RPMI8226 (cell line): ENCODE measurements at places on chromosomes 7 and 10.

DNA sequence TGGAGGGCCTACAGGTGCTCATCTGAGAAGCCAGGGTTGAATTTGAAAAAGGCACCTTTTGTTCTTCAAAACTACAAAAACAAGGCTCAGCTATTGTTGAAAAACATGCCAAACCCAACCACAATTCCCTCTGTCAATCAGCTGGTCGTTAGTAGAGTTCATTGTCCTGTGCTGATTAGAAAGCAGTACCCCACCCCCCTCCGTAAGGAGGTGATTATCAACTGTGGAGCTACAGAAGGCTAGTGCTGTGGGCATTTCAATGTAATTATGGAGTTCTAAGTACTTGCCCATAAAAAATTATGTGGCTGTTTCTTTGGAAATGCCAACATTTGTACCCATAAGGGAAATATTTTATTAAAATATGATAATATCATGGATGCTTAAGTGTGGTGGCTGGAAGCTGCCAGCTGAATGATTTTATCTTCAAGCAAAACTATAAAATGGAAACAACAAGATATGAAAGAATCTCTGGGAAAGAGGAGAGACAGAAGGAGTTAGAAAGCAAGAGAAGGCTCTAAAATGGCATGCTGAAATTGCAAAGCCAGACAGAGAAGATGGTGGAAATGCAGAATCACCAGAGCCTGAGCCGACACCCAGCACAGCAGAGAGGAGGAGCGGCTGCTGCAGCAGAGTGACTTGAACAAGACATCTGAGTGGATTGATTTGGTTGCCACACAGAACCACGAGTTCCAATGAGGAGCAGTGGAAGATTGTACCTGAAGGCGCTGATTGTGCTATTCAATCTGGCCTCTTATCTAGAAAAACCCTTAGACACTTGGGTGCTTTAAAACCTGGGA, 179.5 kb upstream of the LRGUK start:
- no peak for DNase-seq

DNA sequence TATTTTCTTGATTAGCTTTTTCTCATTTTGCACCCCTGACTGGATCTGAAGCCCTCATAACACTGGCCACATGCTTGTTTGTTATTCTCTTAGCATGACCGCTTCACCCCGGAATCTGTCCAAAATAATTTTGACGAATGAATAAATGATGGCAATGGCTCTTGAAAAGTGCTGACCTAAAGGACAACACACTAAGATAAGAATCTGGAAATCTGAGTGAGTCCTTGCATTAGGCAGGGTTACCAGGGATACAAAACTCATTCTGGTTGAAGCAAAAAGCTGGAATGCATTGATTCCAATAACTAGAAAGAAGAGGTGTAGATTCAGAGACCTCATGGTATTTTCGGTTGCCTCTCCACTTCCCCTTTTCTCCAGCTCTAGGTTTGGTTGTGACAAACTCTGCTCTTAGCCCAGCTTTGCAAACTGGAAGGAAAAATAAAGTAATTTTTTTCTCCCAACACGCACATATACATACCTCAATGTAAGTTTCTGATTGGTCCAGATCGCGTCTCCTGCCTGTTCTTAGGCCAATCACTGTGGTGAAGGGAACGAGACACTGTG, 157.4 kb downstream of the SKIDA1 start:
- peak; percentile 17 for DNase-seq

- no peak for DNase-seq
Measured at GRCh38 chr10:11793762-11794479, 29.2 kb upstream of the PROSER2 start.

GRCh38 chr7:2993868-2994267, 49.8 kb downstream of the CARD11 start:
- no peak for DNase-seq

DNA sequence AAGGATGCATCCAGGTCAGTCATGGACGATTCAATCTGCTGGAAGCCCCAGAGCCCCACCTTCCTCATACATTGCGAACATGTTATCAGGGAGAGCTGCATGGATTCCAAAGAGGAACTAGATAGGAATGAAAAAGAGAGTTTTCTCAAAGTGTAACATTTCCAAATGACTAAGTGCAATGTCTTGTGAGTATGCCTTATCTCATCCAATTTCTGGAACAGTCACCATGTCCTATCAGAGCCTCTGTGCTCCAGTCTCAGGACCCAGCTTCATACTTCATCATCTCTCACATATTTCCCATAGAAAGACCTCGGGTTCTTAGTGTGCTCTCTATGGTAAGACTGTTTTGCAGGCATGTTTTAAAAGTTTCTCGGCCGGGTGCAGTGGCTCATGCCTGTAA, 26.8 kb downstream of the ZC3HC1 start:
- no peak for DNase-seq

- DNase-seq = no peak
Measured at GRCh38 chr7:134154581-134155130, 27.5 kb downstream of the LRGUK start.

DNA sequence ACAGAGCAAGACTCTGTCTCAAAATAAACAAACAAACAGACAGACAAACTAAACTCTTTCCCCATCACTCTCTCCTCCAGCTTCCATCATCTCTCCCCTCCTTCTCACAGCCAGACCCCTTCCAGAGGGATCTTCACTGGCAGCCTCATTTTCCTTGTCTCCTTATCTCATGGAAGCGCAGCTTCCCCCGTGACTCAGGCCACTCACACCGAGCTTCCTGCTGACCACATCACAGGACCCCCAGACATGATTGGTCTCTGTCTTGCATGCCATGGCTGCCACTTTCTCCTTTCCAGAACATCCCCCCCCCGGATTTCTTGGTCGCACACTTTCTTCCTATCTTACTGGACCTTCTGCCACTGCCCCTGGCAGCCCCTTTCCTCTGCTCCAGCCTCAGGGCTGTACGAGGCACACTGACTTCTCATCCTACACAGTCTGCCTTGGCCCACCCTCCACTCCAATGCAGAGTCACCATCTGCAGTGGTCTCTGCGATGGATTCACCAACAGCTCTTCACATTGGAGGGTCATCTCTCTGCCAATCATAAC, 4.9 kb upstream of the INSIG1 start:
- DNase-seq = no peak

GRCh38 chr7:42686594-42687156, 225.2 kb downstream of the C7orf25 start:
- no peak for DNase-seq

- no peak for DNase-seq
Measured at GRCh38 chr7:5649641-5650040, 131.8 kb downstream of the RNF216 start.

DNA sequence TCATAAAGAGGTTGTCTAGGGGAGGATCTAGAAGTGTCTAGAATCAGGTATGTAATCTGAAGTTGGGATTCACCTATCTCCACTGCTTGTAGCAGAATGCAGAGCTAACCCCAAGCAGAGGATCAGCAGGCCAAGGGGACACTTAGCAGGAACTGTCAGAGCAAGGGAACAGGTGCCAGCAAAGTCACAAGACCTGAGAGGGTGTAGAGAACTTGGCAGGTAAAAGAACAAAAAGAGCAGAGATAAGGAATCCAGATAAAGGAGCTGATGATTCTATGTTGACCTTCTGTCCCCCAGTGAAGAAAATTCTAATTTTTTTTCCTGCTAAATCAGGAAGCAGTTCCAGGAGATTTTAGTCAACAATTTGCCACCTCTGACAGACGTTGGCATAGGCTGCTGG, 91.4 kb upstream of the CCDC71L start:
- peak; percentile 20 for DNase-seq

DNA sequence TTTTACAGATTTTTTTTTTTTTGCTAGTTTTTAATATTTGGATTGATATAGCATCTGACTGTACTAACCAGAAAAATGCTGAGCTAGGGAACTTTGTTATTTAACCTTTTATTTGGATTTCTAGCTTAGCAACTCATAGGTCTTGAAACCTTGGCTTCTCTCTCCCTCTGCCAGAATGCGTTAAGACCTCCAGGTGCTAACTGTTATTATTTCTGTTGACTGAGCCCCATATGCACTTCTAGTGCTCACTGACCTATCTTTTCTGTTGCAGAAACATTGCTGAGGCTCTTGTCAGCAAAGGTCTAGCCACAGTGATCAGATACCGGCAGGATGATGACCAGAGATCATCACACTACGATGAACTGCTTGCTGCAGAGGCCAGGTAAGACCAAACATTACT, 143.6 kb downstream of the LRRC4 start:
- no peak for DNase-seq

GRCh38 chr10:89582022-89582421, 46.6 kb upstream of the SLC16A12 start:
- DNase-seq = no peak

GRCh38 chr10:108180878-108181277, 1016.4 kb upstream of the SORCS1 start:
- no peak for DNase-seq

DNA sequence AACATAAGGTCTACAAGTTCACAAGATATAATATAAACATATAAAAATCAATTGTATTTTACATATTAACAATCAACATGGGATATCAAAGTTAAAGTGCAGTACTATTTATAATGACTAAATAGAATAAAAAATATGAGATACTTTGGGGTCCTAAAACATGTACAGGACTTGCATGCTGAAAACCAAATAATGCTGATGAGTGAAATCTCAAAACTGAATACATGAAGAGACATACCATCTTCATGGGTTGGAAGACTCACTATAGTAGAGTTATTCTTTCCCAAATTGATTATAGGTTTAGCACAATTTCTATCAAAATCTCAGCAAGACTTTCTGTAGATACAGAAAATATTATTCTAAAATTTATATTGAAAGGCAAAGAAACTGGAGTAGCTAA, 181.5 kb downstream of the LHFPL3 start:
- DNase-seq = no peak

GRCh38 chr7:54596747-54597146, 54.6 kb downstream of the VSTM2A start:
- DNase-seq = peak; percentile 53

GRCh38 chr7:50349963-50350944, 45.7 kb downstream of the IKZF1 start:
- DNase-seq = no peak

DNA sequence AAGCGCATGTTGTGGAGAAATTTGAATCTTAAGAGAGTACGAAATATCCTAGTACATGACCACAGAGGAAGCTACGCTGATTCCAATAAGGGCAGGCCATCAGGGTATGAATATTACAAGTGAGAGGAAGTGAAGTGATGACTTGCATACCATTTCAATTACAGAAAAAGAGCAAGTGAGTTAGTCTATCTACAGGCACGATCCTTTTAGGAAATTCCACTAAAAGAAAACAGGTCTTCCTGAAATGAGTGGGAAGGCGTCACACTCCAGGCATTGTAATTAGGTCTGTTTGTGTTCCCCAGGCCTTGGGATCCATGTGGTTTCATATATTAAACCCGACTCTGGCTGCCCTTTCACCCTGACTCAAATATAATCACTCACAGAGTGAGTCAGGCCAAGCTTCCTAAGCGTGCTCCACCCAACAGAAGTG, 152.5 kb downstream of the SEMA3A start:
- DNase-seq = no peak

DNA sequence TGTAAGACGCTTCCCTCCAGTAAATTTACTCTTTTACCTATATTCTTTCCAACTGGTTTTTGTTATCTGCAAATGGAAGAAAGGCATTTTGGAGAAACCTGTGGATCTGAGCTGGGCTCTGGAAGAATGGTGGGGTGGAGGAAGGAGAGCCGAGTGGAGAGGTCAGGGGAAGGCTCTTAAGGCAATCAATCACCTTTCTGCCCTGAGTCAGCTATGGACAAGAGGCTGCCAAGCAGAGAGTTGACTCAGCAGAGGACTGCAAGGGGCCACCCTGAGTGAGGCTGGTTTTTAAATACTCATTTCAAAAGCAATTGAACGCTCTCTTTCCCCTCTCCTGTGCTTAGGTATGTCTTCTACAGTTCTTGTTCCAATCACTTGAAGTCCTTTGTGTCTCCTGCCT, 81.8 kb downstream of the SPAG6 start:
- DNase-seq = no peak

DNA sequence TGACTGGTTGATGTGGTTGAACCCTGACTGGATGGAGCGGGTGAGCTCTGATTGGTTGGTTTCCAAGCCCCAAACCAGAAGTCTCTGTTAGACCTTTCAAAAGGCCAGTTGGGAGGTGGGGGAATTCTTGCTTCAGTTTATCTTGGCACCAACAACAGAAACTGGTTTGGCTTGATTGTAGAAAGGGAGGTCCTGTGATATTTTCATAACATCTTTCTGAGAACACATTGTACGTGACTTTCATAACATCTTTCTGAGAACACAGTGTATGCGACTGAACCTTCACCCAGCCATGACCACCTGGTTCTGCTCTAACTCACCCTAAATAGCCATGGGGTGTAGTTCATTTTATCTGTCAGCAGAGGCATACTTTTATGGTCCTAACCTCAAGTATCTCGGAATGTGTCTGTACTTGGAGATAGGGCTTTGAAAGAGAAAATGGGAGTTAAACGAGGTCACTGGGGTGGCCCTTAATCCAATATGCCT, 88.3 kb downstream of the GALNT17 start:
- DNase-seq = peak; percentile 18

GRCh38 chr10:72126184-72126871, 38.0 kb upstream of the SPOCK2 start:
- peak; percentile 3 for DNase-seq

DNA sequence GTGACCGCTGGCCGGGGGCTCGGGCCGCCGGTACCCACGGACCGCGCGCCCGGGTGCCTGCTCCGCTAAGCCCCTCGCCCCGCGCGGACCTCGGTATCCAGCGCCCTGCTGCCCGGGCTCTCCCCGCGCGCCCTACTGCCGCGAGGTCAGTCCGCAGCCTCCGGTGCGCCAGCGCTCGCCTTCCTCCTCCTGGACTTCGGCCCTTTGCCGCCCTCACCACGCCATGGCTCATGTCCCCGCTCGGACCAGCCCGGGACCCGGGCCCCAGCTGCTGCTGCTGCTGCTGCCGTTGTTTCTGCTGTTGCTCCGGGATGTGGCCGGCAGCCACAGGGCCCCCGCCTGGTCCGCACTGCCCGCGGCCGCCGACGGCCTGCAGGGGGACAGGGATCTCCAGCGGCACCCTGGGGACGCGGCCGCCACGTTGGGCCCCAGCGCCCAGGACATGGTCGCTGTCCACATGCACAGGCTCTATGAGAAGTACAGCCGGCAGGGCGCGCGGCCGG, 483 bp downstream of the GDF10 start:
- no peak for DNase-seq

GRCh38 chr10:97135464-97135863, 50.3 kb downstream of the SLIT1 start:
- DNase-seq = no peak

DNA sequence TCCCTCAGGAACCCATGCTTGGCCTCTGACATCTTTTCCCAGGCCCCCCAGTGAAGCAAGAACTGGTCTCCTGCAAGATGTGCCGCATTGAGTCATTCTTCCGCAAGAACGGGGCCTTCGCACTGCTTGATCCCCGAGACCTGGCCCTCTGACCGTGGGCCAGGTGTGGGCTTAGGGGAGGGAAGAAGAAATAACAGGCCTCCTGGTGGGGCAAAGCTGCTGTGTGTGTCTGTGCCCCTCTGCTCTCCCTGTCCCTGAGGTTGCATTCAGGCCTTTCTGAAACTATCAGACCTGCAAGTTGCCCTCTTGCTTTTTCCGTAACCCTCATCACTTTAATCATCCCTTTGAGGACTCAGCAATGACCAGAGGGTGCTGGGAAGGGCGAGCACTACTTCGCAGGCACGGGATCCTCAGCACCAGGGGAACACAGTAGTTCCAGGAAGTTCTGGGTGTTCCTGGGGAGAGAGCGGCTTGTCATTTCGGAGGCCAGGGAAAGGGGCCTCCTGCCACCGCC, 6.0 kb downstream of the ATP6V1F start:
- DNase-seq = no peak

GRCh38 chr7:124761164-124761715, 4.4 kb downstream of the GPR37 start:
- no peak for DNase-seq

- no peak for DNase-seq
Measured at GRCh38 chr7:144820552-144820951, 15.3 kb downstream of the TPK1 start.
